ENCODE measurements at places on chromosomes 5 and 9.
A peak's percentile ranks its signal among the peaks of the same experiment; 100 is the strongest.

GRCh38 chr9:93301911-93302541 lies 118.1 kb downstream of the WNK2 start:
- DNase-seq: no peak

- no peak for DNase-seq
Measured at GRCh38 chr9:8727191-8727590, 927.6 kb upstream of the DMAC1 start.

DNA sequence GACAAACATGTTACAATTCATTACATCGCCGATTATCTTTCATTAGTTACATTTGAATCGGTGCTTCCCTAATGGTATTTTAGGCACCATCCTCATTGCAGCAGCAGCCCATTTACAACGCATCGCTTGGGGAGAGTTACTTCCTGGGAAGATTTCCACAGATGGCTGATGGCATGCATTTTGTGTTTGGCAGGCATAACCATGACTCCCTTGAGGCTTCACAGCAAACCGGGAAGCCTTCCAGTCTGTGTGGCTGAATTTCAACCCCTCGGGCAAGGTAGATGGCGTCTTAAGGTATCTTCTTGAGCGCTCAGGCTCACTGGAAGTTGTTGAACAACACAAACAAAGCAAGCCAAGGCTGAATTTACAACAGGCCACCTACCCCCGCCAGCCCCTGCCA lies 1.6 kb upstream of the DNAH5 start:
- DNase-seq: no peak

- DNase-seq: no peak
Measured at GRCh38 chr5:54867310-54867944, 118.0 kb downstream of the ESM1 start.

- peak; percentile 18 for DNase-seq
Measured at GRCh38 chr5:177133853-177134696, 502 bp downstream of the NSD1 start.

DNA sequence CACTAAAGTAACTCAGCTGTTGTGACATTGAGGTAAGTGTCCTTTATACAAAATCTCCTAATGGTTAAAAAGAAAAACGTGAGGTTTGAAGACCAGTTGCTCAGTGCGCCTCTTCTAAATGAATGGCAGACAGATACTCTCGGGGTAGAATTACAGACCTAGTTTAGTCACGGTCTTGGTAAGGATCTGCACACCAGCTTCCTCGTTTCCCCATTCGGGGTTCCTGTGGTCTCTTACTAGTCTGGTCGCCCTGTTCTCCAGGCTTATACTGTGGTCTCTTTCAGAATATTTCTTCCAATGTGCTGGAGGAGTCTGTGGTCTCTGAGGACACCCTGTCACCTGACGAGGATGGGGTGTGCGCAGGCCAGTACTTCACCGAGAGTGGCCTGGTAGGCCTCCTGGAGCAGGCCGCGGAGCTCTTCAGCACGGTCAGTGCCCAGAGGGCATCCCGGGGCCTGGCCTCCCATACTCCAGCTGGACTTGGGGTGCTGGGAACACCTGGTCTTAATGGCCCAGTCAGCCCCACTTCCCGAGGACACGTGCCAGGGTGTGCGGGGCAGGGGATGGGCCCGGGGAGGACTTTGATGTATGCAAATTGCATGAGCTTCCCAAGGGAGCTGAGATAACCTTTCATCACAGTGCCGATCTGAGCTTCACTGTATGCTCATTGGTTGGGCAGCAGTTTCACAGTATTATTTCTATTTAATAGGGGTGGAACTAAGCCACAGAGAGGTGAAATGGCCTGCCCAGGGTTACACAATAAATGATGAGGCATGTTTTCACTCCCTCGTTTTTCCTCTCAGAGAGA lies 224.5 kb downstream of the DOCK8 start:
- no peak for DNase-seq

- no peak for DNase-seq
Measured at GRCh38 chr5:82421119-82421518, 143.0 kb upstream of the RPS23 start.

DNA sequence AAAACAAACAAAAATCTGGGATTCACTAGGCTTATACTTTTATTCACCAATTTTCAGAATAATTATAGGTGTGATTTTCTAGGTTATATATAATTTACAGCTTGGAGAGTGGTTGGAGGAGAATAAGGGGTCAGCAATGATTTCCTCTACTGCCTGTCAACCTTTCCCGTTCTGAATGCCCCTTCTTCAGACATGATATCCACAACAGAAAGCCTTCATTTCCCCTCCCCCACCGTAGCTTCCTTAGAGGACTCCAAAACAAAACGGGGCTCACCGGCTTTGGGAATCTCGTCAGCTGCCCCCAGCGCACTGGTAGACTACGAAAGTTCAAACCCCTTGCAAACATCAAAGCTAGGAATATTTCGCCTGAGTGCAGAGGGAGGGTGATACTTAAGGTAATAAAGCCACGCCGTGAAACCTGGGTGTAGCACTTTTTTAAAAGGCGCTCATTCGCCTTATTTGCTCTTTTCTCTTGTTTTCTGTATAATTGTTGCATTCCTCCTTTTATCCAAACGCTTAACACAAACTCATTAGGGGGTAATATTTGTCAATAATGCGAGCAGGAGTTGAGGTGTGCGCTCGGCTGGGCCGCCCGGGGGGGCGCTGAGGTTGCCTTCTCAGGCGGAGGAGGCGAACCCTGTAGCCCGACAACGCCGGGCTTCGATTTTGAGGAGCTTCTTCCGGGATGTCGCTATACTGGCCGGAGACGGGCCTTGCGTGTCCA lies 2.4 kb downstream of the OTP start:
- no peak for DNase-seq

GRCh38 chr9:108363311-108363710 lies 492.5 kb downstream of the ACTL7B start:
- no peak for DNase-seq

DNA sequence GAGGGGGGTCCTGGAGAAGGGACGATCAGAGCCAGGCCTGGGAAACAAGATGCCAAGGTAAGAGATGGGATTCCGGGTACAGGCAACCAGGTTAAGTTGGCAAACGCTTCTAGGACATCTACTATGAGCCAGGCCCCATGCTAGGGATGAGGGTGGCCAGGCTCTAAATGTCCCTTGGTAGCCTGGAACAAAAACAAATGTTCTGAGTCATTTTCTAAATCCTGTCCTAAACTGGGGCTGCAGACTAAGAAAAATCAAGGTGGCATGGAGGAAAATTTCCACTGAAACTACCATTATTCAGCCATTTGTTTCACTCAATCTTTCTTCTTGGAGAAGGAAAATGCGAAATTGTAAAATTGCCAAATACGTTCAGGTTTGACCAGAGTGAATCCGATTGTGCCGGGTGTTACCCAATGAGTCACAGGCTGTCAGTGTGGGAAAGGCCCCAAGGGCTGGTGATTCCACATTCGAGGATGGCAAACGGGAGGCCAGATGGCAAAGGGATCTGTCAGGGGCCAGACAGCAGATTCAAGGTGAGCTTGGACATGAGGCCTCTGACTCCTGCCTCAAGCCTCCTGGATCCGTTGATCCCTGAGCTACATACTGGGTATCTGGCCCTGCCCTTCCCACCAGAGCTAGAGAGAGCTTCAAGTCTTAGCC lies 57.6 kb downstream of the PAX5 start:
- DNase-seq: no peak

DNA sequence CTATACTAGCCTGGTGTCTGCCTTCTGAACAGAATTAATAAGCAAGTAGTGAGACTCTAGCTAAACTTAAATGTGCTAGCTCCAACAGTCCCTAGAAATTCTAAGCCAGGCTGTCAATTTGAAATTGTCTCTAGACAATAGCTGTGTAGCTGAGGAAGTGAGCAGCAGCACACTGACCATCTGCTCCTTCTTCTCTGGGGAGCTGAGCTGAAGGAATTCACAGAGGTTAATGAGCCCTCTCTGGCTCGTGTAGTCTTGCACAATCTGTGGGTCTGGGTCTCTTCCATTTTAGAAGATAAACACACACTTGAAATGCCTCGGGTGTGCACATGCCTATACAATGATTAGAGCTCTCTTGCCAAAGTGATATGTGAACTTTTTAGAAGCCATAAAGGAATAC lies 63.5 kb upstream of the BARX1 start:
- DNase-seq: no peak

- no peak for DNase-seq
Measured at GRCh38 chr5:68450245-68450852, 234.8 kb downstream of the PIK3R1 start.

GRCh38 chr9:81890104-81890503 lies 38.1 kb upstream of the SPATA31D4 start:
- DNase-seq: no peak

DNA sequence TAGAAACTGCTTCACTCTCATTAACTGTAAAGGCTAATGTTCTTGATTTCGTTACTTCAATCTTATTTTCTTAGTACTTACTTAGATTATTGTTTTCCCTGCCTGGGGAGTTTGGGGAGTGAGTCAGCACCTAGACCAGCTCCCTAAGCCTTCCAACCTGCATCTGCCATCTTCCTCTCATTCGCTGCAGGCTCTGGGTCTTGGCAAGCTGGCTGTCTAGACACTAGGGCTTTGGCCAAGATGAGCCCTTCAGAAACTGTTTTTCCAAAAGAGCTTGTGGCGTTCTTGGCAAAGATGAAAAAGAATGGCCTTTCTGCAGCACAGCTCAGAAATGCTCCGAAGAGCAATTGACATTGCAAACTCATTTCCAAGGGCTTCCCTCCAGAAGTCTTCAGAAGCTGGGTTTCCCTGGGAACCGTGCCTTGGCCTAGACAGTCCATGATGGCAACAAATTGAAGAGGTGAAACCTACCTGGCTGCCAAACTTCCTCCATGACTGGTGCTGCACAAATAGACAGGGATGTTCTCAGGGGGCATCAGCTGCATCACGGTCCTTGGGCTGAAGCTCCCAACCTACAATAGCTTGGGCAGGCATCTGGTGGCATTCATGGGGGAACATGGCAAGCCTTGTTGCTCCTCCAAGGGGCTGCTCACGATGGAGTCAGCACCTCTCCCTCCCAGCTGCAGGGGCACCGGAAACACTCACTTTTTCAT lies 76.6 kb downstream of the NSUN2 start:
- DNase-seq: no peak

DNA sequence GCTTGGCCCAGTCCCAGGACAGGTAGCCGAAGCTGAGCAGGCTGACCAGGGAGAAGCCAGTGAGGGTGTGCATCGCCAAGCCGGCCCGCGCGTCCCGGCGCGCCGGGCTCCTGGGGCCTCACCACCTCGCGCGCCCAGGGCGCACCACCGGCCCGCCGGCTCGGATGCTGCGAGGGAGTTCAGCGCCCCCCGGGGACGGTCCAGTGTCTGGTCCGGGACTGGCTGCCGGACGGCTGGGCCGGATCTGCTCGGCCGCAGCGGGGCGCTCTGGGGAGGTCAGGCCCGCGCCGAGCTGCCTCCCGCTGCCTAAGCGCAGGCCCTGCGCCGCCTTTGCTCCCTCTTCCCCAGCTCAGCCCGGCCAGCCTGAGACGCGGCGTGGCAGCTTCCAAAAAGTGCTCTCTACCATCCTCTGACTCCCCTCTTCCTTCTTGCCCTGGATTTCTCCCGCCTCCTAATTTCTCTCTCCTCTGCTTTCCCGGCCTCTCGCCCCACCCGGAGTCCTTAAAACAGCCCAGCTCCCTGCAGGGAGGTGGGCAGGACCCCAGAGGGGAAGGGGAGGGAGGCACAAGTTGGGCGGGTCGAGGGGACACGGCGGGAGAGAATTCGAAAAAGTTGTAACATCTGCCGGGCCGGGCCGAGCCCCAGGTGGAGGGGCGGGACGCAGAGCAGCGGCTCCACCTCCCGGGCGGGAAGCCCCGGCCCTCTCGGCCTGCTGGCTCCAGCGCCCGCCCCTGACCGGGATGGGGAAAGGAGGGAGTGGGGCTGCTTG lies at the start of gene ARSI:
ARSI (minus strand) TSS at position 605 of the 769 bp plus-strand sequence; CDS start at position 73, 532 bp downstream.
- DNase-seq: no peak

- no peak for DNase-seq
Measured at GRCh38 chr5:3564116-3564515, 31.5 kb upstream of the IRX1 start.

All from activated T-helper 1 cell treated with Interleukin-2 at 50 U/mL for 16 hours (primary cell).